ENCODE measurements at places on chromosomes 4 and X. TPM values are rescaled to one million over a fixed set of nuclear protein-coding genes. Genes with fewer than 3 reads are reported as not detected.

GRCh38 chr4:62898115-62898514 is 1511.1 kb downstream of the TECRL start:
- H3K4me3 ChIP-seq, result no peak overlapping the region
- H3K27ac ChIP-seq, result no peak overlapping the region
- DNase-seq, result peak; percentile 58
- H3K4me1 ChIP-seq, result no peaks in the 10 kb centered on the region
- H3K27me3 ChIP-seq, result no peaks in the 10 kb centered on the region
- no peaks in the 10 kb centered on the region for H3K36me3 ChIP-seq

- no peak for DNase-seq
- H3K36me3 ChIP-seq, result no peaks in the 10 kb centered on the region
Measured at GRCh38 chr4:10212400-10212799, 95.8 kb upstream of the WDR1 start.

DNA sequence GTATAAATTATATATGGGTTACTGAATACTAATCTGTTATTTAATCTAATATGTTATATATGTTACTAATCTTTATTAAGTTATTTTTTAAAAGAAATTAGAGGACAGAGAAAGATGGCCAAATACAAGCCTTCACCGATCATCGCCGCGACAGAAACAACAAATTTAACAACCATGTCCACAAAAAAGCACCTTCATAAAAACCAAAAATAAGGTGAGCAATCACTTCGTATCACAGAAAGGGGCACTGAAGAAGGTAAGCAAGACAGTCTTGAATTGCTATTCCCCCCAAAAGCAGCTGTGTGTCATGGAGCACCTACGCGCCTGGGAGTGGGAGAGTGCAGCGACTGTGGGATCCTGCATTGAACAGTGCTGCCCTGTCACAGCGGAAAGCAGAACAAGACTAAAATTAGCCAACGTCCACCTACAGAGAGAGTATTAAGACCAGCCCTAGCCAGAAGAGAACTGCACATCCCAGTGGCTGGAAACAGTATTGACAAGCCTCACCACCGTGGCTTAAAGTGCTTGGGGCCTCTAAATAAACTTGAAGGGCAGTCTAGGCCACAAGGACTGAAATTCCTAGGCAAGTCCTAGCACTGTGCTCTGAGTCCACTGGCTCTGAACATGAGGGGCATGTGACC is 38.5 kb downstream of the LRBA start:
- H3K27me3 ChIP-seq, result no peaks in the 10 kb centered on the region
- H3K4me3 ChIP-seq, result no peak overlapping the region
- peaks cover 28% of the 10 kb centered on the region for H3K36me3 ChIP-seq
- no peak for DNase-seq
- peaks cover 46% of the 10 kb centered on the region for H3K4me1 ChIP-seq

- H3K4me1 ChIP-seq, result no peaks in the 10 kb centered on the region
- H3K4me3 ChIP-seq, result no peak overlapping the region
- no peak for DNase-seq
- H3K27ac ChIP-seq, result no peak overlapping the region
Measured at GRCh38 chrX:15808254-15808653, 18.0 kb downstream of the ZRSR2 start.

GRCh38 chr4:163148466-163149336 is 18.0 kb downstream of the NAF1 start:
- no peak overlapping the region for H3K4me3 ChIP-seq
- H3K36me3 ChIP-seq, result peaks cover 15% of the 10 kb centered on the region
- H3K27me3 ChIP-seq, result no peaks in the 10 kb centered on the region
- peaks cover 12% of the 10 kb centered on the region for H3K4me1 ChIP-seq
- no peak overlapping the region for H3K27ac ChIP-seq
- no peak for DNase-seq

GRCh38 chrX:57587607-57588006 is 4.2 kb upstream of the ZXDB start:
- peaks cover 24% of the 10 kb centered on the region for H3K4me1 ChIP-seq
- no peak for DNase-seq
- H3K27me3 ChIP-seq, result no peaks in the 10 kb centered on the region
- no peak overlapping the region for H3K4me3 ChIP-seq
- H3K27ac ChIP-seq, result no peak overlapping the region

- no peak overlapping the region for H3K27ac ChIP-seq
- no peak for DNase-seq
- H3K27me3 ChIP-seq, result no peaks in the 10 kb centered on the region
- H3K36me3 ChIP-seq, result no peaks in the 10 kb centered on the region
- H3K4me1 ChIP-seq, result peaks cover 15% of the 10 kb centered on the region
Measured at GRCh38 chrX:37753384-37753783, 26.5 kb upstream of the CYBB start.

GRCh38 chr4:15562623-15563022 is 92.5 kb downstream of the FBXL5 start:
- no peak for DNase-seq
- H3K27me3 ChIP-seq, result no peaks in the 10 kb centered on the region
- H3K27ac ChIP-seq, result no peak overlapping the region
- H3K4me3 ChIP-seq, result no peak overlapping the region
- H3K36me3 ChIP-seq, result peaks cover 39% of the 10 kb centered on the region

GRCh38 chr4:102449751-102450352 is 51.3 kb upstream of the NFKB1 start:
- no peaks in the 10 kb centered on the region for H3K27me3 ChIP-seq
- no peak overlapping the region for H3K27ac ChIP-seq
- no peak overlapping the region for H3K4me3 ChIP-seq
- H3K36me3 ChIP-seq, result no peaks in the 10 kb centered on the region

DNA sequence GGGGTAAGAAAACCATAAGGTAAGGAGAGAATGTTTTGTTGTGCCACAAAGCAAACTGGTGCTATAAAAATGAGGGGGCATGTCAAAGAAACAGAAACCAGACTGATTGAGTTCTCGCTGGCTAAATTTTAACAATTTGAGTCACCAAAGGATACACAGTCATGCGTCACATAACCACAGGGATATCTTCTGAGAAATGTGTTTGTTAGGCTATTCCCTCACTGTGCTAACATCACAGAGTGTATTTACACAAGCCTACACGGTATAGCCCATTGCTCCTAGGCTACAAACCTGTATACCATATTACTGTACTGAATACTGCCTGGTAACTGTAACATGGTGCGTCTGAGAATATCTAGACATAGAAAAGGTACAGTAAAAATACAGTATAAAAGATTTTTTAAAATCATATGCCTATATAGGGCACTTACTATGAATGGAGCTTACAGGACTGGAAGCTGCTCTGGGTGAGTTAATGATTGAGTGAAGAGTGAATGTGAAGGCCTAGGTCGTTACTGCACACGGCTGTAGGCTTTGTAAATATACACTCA is 50.1 kb downstream of the FBXW7 start:
- H3K4me3 ChIP-seq, result no peak overlapping the region
- peaks cover 15% of the 10 kb centered on the region for H3K4me1 ChIP-seq
- no peak for DNase-seq
- H3K36me3 ChIP-seq, result peaks cover 16% of the 10 kb centered on the region

- H3K36me3 ChIP-seq, result no peaks in the 10 kb centered on the region
- H3K4me3 ChIP-seq, result no peak overlapping the region
- DNase-seq, result no peak
Measured at GRCh38 chrX:63809173-63809572, 24.2 kb upstream of the ARHGEF9 start.

DNA sequence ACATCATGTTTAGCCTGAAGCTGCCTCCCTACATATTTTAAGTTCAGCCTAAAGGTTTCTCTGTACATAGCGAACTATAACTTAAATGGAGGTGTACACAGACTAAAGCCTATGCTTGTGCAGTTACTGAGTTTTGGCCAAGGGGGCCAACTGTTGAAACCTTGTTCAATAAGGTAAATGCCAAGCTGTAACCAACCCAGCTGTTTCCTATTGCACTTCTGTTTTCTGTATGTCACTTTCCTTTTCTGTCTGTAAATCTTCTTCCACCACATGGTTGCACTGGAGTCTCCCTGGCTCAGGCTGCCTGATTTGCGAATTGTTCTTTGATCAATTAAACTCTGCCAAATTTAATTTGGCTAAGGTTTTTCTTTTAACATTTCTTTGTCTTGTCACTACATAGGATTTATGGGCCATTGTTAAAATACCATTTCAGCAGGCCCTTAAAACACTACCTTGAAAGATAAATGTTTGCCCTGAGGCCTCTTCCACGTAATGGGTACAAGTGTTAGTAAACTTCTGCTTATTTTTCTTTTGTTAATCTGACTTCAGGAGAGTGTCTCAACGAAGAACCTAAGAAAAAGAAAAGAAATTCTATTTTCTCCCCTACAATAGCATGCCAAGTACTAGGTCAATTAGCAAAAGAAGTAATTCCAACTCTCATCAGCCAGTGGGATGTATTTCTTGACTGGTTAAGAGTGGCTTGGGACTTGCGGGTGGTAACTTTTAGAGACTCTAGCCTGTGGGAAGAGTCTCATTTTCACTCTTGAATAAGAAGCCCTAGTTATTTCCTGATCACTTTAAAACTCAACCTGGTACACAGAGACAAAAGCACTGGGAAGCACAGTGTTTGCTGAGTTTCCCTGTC is 45.7 kb upstream of the PRSS12 start:
- H3K27me3 ChIP-seq, result peaks cover 19% of the 10 kb centered on the region
- no peak for DNase-seq
- no peaks in the 10 kb centered on the region for H3K36me3 ChIP-seq
- H3K4me3 ChIP-seq, result no peak overlapping the region
- no peaks in the 10 kb centered on the region for H3K4me1 ChIP-seq

- no peaks in the 10 kb centered on the region for H3K4me1 ChIP-seq
- no peak for DNase-seq
- H3K27me3 ChIP-seq, result peaks cover 14% of the 10 kb centered on the region
Measured at GRCh38 chr4:7424553-7425111, 10.1 kb downstream of the PSAPL1 start.

GRCh38 chrX:107738272-107738671 is 37.3 kb downstream of the TSC22D3 start:
- no peak overlapping the region for H3K27ac ChIP-seq
- H3K27me3 ChIP-seq, result no peaks in the 10 kb centered on the region
- no peak overlapping the region for H3K4me3 ChIP-seq
- H3K36me3 ChIP-seq, result peaks cover 2% of the 10 kb centered on the region
- DNase-seq, result no peak

GRCh38 chrX:23694606-23695005 is 27.3 kb downstream of the PRDX4 start:
- H3K4me3 ChIP-seq, result no peak overlapping the region
- peak; percentile 14 for DNase-seq
- no peak overlapping the region for H3K27ac ChIP-seq
- H3K27me3 ChIP-seq, result no peaks in the 10 kb centered on the region
- H3K4me1 ChIP-seq, result no peaks in the 10 kb centered on the region
- H3K36me3 ChIP-seq, result no peaks in the 10 kb centered on the region

DNA sequence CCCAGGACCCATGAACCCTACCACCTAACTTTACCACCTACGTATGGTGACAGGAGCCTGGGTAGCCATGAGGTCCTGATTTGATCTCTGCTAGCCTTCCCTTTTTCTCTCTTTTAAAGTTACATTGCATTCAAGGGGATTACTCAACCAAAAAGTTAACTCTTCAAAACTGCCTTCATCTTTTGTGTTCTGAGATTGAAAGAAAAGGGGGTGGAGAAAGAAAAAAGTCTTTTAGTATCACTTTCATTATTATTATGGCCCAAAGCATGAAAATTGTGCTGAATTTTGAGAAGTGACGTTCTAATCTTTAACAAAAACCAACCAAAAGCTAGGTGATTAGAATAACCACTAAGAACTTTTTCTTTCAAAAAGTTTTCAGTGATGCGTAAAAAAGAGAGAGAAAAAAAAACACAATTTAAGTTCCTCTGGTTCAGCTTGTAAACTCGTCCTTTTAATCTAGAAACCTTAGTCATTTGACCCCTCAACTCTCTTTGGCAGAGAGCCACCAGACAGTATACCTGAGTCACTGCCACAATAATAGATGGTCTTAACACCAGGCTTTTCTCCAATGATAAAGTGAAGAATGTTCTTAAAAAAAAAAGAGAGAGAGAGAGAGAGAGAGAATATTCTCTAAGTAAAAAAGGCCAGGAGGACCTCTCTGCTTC is 347.4 kb upstream of the FGF13 start:
- no peaks in the 10 kb centered on the region for H3K27me3 ChIP-seq
- no peak overlapping the region for H3K4me3 ChIP-seq
- no peak for DNase-seq

DNA sequence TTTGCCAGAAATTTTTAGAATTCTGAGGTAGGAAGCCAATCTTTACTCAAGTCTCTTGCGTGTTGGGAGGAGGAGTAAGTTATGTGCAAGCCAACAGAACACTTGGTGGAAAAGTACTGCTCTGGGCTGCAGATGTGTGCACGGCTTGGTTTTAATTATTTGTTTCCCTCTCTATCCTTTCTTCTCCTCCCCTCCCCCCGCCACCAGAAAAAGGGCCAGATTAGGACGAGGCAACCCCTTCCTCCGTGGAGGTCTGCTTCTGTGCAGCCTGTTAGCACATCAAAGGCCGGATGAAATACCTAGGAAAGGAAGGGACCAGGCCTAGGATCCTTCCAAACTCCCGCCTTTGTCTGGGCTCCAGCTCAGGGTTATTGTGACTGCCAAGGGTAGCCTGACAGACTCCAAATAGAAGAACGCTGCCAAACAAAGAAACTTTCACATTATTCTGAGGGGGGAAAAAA is 1.0 kb upstream of the PGRMC1 start:
- no peak for DNase-seq
- peaks cover 1% of the 10 kb centered on the region for H3K36me3 ChIP-seq
- peaks cover 11% of the 10 kb centered on the region for H3K4me1 ChIP-seq
- no peaks in the 10 kb centered on the region for H3K27me3 ChIP-seq
- H3K4me3 ChIP-seq, result peak overlapping the region; percentile 89

GRCh38 chrX:27186671-27187070 is 276.5 kb downstream of the PPP4R3C start:
- no peak overlapping the region for H3K4me3 ChIP-seq
- H3K36me3 ChIP-seq, result no peaks in the 10 kb centered on the region
- no peaks in the 10 kb centered on the region for H3K27me3 ChIP-seq
- H3K4me1 ChIP-seq, result peaks cover 2% of the 10 kb centered on the region

- H3K4me3 ChIP-seq, result no peak overlapping the region
- H3K4me1 ChIP-seq, result no peaks in the 10 kb centered on the region
- H3K36me3 ChIP-seq, result no peaks in the 10 kb centered on the region
- H3K27me3 ChIP-seq, result peaks cover 4% of the 10 kb centered on the region
Measured at GRCh38 chr4:8108261-8108660, 50.4 kb downstream of the ABLIM2 start.

- H3K4me1 ChIP-seq, result no peaks in the 10 kb centered on the region
- H3K27ac ChIP-seq, result no peak overlapping the region
- H3K27me3 ChIP-seq, result no peaks in the 10 kb centered on the region
- no peak overlapping the region for H3K4me3 ChIP-seq
- no peak for DNase-seq
- H3K36me3 ChIP-seq, result no peaks in the 10 kb centered on the region
Measured at GRCh38 chrX:35351212-35351611, 408.6 kb downstream of the FAM47B start.

GNRHR gene
- total RNA-seq, result not detected

MND1 gene
- not detected for total RNA-seq

CT47B1 gene
- total RNA-seq, result not detected

P2RY8 gene
- total RNA-seq, result 132 TPM

USP17L27 gene
- not detected for total RNA-seq

PSAPL1 gene
- not detected for total RNA-seq

SSX4 gene
- total RNA-seq, result not detected

PRSS12 gene
- not detected for total RNA-seq

NUP62CL gene
- total RNA-seq, result 5.7 TPM

GASK1B gene
- total RNA-seq, result 0.55 TPM

SLC34A2 gene
- not detected for total RNA-seq

Measured in naive thymus-derived CD8-positive, alpha-beta T cell (primary cell).